MCF 10A (cell line): ENCODE measurements at places on chromosomes 3 and 15. TPM values are rescaled to one million over a fixed set of nuclear protein-coding genes. Genes with fewer than 3 reads are reported as not detected.

GRCh38 chr15:90982135-90982534, 12.2 kb downstream of the PRC1 start:
- H3K36me3 ChIP-seq, result peaks cover 46% of the 10 kb centered on the region
- peak; percentile 44 for DNase-seq
- H3K4me1 ChIP-seq, result peaks cover 5% of the 10 kb centered on the region
- H3K27ac ChIP-seq, result peak overlapping the region; percentile 53
- H3K4me3 ChIP-seq, result no peak overlapping the region

GRCh38 chr15:89034305-89034704, 54.0 kb upstream of the ABHD2 start:
- peaks cover 32% of the 10 kb centered on the region for H3K27me3 ChIP-seq
- no peak overlapping the region for H3K27ac ChIP-seq
- H3K36me3 ChIP-seq, result no peaks in the 10 kb centered on the region

DNA sequence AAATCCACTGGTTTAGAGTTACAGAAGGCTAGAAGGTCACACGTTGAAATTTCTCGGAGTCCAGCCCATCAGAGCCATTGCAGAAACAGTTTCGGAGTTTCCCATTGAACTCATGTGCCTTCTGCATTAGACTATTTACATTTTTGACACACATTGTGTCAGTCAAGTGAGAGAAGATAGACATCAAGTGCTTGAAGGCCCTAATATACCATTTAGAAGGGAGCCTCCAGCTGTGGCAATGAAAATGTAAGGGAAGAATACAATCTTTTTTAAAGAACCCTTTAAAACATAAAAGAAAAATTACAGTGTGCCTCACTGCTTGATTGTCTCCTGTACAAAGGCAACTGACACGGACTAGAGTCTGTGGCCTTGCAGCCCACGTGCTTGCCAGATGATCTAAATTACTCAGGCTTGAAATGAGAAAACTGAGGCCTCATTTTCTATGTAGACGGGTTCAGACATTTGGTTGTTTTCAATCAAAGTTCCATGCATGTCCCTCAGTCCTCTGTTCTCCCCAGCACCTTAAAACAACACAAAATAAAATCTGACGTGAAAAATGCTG, 650.5 kb downstream of the ROBO2 start:
- no peak overlapping the region for H3K4me3 ChIP-seq
- H3K36me3 ChIP-seq, result no peaks in the 10 kb centered on the region
- H3K27ac ChIP-seq, result no peak overlapping the region
- no peaks in the 10 kb centered on the region for H3K27me3 ChIP-seq

DNA sequence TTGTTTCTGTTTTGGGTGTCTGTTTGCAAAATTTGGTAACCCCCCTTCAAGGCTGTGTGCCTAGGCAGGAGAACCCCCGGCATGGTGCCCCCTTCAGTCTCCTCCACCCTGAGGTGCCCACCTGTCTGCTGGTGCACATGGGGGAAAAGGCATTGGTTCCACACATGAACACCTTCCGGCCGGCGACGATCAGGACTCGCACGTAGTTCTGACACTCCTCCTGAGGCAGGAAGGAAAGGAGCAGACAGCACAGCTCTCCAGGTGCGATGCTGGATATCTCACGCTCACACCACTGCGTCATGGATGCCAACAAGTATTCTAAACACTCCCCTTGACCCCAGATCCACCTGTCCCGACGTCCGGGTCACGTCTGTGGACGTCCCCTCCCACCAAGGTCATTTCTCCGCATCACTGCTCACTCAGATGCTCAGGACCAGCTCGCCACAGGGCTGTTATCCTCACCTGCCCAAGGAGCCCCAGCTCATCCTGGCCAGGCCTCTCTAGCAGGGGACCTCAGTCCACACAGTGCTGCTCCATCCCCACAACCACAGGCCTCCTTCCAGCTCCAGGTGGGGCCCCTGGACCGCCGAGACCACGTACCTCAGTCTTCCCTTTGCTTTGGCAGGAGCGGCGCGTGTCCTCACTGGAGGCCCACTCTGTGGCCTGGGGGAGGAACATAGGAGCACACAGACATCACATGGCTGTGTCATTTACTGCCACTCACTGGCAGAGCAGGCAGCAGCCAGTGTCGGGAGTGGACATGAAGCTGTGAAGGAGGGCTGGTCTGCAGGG, 99.0 kb downstream of the SEMA5B start:
- no peak for DNase-seq
- H3K36me3 ChIP-seq, result no peaks in the 10 kb centered on the region
- H3K4me1 ChIP-seq, result peaks cover 27% of the 10 kb centered on the region
- H3K27ac ChIP-seq, result no peak overlapping the region
- H3K27me3 ChIP-seq, result no peaks in the 10 kb centered on the region
- no peak overlapping the region for H3K4me3 ChIP-seq

DNA sequence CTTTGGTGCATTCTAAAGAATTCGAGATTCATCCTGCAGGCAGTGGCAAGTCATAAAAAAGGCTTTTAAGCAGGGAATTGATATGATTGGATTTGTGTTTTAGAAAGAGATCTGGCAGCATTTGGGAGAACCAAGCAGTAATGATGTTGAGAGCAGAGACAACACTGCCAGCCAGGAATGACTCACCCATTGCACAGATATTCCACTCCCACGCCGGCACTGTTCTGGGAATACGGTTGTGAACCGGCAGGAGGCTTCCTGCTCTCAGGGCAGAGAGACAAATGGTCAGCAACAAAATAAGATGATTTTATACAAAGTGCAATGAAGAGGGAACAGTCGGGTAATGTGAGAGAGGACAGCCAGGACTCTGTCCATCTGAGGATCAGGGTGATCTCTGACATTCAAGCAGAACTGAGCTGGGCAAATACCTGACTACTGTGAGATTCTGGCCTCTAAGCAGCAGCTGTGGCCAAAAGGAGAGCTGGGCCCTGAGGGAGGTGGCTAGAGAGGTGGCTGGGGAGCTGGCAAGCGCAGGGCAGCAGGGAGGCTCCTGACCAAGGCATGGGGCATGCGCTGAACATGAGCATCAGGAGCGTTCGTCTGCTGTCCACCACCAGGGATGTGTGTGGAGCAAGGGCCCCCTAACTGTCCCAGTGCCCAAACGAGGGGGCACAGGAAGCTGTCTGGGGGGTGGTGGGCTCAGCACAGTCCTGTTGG, 56.1 kb upstream of the PLXNA1 start:
- peaks cover 5% of the 10 kb centered on the region for H3K36me3 ChIP-seq
- peaks cover 35% of the 10 kb centered on the region for H3K4me1 ChIP-seq
- DNase-seq, result peak; percentile 93

DNA sequence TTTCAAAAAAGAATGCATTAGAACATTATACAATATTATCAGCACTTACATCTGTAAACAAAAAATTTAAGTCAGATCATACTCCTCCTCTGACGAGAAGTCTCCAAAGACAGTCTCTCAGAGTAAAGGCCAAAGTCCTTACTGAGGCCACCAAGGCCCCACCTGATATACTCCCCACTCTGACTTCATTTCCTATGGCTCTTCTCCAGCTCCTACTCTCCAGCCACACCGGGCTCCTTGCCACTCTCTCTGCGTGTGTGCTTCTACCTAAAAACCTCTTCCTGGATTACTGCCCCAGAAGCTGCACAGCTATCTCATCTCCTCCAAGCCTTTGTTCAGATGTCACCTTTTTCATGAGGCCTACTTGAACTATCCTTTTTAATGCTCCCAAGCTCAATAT, 5.0 kb downstream of the DCP1A start:
- no peak overlapping the region for H3K4me3 ChIP-seq
- peaks cover 50% of the 10 kb centered on the region for H3K36me3 ChIP-seq
- no peaks in the 10 kb centered on the region for H3K27me3 ChIP-seq

- H3K4me3 ChIP-seq, result no peak overlapping the region
- DNase-seq, result peak; percentile 16
- H3K4me1 ChIP-seq, result peaks cover 33% of the 10 kb centered on the region
- H3K36me3 ChIP-seq, result no peaks in the 10 kb centered on the region
- peak overlapping the region; percentile 37 for H3K27ac ChIP-seq
These were observed 366.0 kb downstream of the PTPRG start for GRCh38 chr3:61927332-61927731.

- H3K27me3 ChIP-seq, result no peaks in the 10 kb centered on the region
- no peaks in the 10 kb centered on the region for H3K36me3 ChIP-seq
- H3K27ac ChIP-seq, result no peak overlapping the region
- H3K4me1 ChIP-seq, result no peaks in the 10 kb centered on the region
- H3K4me3 ChIP-seq, result no peak overlapping the region
These were observed 102.9 kb downstream of the CACNA1D start for GRCh38 chr3:53597136-53597915.

GRCh38 chr15:95025924-95026728, 794.8 kb downstream of the MCTP2 start:
- H3K36me3 ChIP-seq, result no peaks in the 10 kb centered on the region
- H3K27ac ChIP-seq, result no peak overlapping the region
- H3K27me3 ChIP-seq, result no peaks in the 10 kb centered on the region
- peak; percentile 73 for DNase-seq
- H3K4me1 ChIP-seq, result no peaks in the 10 kb centered on the region
- no peak overlapping the region for H3K4me3 ChIP-seq

- H3K36me3 ChIP-seq, result peaks cover 9% of the 10 kb centered on the region
- no peak overlapping the region for H3K27ac ChIP-seq
- no peak overlapping the region for H3K4me3 ChIP-seq
- DNase-seq, result no peak
- no peaks in the 10 kb centered on the region for H3K27me3 ChIP-seq
These were observed 5.2 kb downstream of the DNAJC13 start for GRCh38 chr3:132422531-132422930.

DNA sequence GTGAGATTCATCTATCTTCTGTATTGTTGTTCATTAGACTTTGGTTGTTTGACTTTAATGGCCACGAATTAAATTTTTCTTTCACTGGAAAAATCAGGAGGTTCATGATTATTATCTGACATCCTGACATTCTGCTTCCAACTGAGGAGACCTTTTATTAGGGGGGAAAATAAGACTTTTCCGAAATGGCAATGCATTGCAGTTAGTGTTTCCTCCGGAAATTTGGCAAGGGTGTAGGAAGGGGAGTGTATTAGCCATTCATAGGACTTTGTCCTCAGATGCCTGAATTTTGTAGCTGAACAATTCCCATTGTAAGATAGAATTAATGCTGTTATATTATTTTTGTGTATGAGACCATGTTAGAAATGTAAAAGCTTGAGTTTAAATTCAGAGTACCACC, 450.6 kb upstream of the TGFBR2 start:
- H3K4me3 ChIP-seq, result no peak overlapping the region
- H3K27me3 ChIP-seq, result no peaks in the 10 kb centered on the region
- no peaks in the 10 kb centered on the region for H3K36me3 ChIP-seq
- H3K4me1 ChIP-seq, result no peaks in the 10 kb centered on the region

GRCh38 chr3:111747490-111747889, 111.6 kb upstream of the PHLDB2 start:
- H3K27me3 ChIP-seq, result no peaks in the 10 kb centered on the region
- peak; percentile 62 for DNase-seq
- peaks cover 16% of the 10 kb centered on the region for H3K4me1 ChIP-seq
- H3K4me3 ChIP-seq, result no peak overlapping the region

GRCh38 chr3:134366928-134367811, 7.1 kb downstream of the AMOTL2 start:
- peak overlapping the region; percentile 21 for H3K4me3 ChIP-seq
- DNase-seq, result no peak
- H3K27me3 ChIP-seq, result no peaks in the 10 kb centered on the region
- peaks cover 47% of the 10 kb centered on the region for H3K4me1 ChIP-seq

The CKMT1A gene
- 11.4 and 27.5 TPM in 2 replicates for total RNA-seq

The PPP1R2 gene
- 53.0 and 68.6 TPM in 2 replicates for total RNA-seq

The SLC24A5 gene
- not detected in 2 replicates for total RNA-seq

The COL6A5 gene
- not detected in 2 replicates for total RNA-seq
